KBM-7 (cell line): ENCODE measurements at places on chromosomes 11 and 22.

DNA sequence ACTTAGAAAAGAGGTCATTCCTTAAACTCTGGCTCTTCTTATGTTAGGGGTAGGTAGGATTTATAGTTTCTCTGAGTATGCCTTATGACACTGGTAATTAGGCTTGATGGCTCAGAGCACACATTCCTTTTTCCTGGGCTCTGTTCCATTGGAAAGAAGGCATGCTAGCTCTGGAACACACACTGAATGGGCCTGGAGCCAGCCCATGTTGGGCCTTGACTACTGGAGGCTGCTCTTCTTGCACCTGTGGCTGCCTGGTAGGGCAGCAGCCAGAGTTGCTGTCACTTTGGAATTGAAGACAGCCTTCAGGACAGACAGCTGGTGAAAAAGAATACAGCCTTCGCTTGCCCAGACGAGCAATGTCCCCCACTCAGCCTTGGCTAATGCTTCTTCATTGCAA lies 18.2 kb downstream of the MCAM start:
- DNase-seq: no peak

DNA sequence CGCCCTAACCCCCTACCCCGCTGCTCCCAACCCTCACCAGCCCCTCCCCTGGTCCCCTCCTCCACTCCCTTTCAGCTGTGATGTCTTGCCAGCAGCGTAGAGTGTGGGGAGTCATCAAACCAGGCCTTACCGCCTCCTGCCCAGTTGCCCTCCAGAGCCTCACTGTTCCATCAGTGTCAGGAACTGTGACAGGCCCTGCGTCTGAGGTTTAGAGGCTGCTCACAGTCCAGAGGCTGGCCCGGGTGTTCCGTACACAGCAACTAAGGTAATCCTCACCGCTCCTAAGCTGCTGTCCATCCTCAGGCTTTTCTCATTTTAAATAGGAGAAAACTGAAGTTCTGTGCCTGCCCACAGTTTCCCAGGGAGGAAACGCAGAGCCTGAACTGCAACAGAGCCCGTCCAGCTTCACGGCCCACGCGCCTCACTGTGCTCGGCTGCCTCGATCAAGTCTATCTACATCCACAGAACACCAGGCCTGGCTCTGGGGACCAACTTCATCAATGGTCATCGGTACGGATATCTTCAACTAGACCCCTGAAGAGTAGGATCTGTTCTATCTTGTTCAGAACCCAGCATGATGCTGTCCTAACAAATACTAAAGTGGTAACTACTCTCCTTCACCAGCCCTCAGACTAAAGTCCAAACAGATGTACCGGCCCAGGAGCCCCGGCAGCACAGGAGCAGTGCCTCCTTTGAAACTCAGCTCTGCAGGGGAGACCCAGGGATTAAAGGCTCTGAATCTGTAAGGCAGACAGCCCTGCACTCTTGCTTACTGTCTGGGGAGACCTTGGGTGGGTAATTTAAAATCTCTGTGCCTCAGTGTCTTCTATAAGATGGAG lies 10.3 kb downstream of the VPS37C start:
- no peak for DNase-seq

DNA sequence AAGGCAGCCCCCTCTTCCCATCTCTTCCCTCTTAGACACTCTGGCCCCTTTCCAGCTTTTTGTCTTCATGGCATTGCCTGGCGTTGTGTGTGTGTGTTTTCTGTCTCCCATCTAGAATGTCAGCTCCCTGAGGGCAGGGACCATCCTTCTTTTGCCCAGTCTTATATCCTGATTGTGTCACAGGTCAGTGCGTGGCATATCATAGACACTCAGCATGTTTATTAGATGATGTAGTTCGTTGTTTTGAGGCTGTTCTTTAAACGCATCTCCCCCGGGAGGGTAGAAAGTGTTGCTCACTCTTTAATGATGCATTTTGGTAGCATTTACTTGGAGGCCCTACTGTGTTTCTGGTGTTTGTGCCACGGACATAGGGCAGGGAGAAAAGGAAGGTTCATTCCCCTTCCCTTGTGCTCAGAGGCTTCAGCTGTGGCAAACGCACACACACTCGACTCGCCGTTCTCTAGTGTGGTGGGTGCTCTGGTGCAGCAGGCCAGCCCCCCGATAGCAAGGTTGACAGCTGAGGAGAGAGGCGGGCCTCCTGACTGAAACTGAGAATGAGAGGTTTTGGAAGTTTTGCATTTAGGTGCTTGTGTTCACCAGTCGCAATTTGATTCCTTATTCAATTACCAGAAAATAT lies 60.2 kb downstream of the TNRC6B start:
- DNase-seq: no peak

DNA sequence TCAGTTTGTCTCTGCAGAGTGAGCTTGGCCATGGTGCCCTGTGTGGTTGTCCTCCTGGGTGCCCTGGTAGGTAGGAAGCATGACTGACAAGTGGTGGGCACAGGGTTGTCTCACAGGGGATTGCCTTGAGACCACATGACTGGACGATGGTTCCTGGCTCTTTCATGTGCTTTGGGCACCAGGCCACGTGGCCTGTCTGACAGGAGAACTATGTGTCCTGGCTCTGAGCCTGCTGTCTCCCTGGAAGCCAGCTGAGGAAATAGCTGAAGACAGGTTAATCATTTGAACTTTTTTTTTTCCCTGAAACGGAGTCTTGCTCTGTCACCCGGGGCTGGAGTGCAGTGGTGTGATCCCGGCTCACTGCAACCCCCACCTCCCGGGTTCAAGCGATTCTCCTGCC lies 93.2 kb downstream of the LDLRAD3 start:
- DNase-seq: no peak

GRCh38 chr11:133531971-133532651 lies at the start of gene OPCML:
TSS of gene OPCML (minus strand) at chr11:133532501.
- no peak for DNase-seq

- no peak for DNase-seq
These were observed 4.8 kb upstream of the NOX4 start for GRCh38 chr11:89495951-89496350.

DNA sequence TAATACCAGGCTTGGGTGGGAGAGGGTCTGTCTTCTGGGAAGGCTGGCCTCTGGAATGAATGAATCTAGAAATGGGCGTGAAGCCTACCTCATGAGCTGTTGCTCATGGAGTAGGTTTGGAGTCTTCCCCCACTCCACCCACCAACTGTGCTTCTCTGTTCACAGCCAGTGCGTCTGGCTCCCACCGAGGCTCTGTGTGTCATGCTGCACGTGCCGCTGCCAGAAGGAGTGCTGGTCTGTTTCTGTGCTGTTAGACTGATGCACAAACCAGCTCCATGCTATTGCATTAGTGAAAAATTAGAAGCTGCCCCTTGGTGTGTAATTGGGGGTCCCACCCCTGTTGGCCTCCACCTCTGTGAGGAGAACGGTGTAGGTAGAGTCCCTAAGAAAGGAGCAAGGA lies 132.3 kb upstream of the PARVA start:
- DNase-seq: no peak

GRCh38 chr11:95734009-95734572 lies 55.5 kb downstream of the FAM76B start:
- DNase-seq: peak; percentile 24

DNA sequence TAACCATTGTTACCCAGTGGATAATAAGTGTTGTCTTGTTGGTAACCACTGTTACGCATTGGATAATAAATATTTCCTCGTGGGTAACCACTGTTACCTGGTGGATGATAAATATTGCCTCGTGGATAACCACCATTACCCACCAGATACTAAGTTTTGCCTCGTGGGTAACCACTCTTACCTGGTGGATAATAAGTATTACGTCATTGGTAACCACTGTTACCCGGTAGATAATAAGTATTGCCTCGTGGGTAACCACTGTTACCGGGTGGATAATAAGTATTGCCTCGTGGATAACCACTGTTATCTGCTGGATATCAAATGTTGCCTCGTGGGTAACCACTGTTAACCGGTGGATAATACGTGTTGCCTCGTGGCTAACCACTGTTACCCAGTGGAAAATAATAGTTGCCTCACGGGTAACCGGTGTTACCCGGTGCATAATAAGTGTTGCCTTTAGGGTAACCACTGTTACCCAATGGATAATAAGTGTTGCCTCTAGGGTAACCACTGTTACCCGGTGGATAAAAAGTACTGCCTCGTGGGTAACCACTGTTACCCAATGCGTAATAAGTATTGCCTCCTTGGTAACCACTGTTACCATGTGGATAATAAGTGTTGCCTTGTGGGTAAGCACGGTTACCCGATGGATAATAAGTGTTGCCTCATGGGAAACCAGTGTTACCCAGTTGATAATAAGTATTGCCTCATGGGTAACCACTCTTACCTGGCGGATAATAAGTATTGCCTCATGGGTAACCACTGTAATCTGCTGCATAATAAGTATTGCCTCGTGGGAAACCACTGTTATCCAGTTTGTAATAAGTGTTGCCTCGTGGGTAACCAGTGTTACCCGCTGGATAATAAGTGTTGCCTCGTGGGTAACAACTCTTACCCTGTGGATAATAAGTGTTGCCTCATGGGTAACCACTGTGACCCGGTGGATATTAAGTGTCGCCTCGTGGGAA lies 21.9 kb upstream of the NXPE4 start:
- no peak for DNase-seq

DNA sequence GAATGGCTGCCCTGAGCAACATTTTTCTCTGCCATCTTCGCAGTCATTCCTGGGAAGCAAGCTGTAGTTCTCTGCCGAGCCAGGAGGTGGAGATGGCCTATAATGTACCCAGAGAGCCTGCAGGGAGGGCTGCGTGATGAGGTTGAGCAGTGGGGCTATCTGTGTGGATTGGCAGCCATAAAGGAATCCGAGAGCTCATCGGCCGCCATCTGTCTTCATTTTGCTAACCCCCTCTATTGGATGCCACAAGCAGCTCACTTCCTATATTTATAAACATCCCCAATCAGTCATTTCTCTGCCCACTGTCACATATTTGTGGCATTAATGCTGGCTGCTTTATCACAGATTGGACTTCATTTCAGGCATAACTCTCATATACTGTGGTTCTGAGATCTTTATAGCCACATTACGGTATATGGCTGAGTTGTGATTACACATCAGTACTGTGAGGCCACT lies 209.5 kb downstream of the NTM start:
- peak; percentile 10 for DNase-seq

GRCh38 chr11:82869657-82870056 lies 30.6 kb downstream of the PRCP start:
- DNase-seq: no peak

- DNase-seq: no peak
These were observed 4.9 kb upstream of the PTS start for GRCh38 chr11:112221274-112221835.

GRCh38 chr11:72576661-72577060 lies 97.6 kb downstream of the PDE2A start:
- DNase-seq: no peak

GRCh38 chr11:33668468-33668825 lies 32.2 kb downstream of the C11orf91 start:
- no peak for DNase-seq

- DNase-seq: no peak
These were observed 34.8 kb downstream of the TSPAN18 start for GRCh38 chr11:44761551-44761961.
